Stimulated activated CD4-positive, alpha-beta T cell treated with anti-CD3 and anti-CD28 coated beads, Interleukin-15, amount 100 ng/mL, for 1 hour (primary cell): ENCODE measurements at places on chromosomes 4 and X.
A peak's percentile ranks its signal among the peaks of the same experiment; 100 is the strongest.

GRCh38 chr4:97153042-97153441, 990.2 kb downstream of the STPG2 start:
- no peak for DNase-seq

- no peak for DNase-seq
These were observed 138.5 kb downstream of the ARX start for GRCh38 chrX:24877288-24877664.

DNA sequence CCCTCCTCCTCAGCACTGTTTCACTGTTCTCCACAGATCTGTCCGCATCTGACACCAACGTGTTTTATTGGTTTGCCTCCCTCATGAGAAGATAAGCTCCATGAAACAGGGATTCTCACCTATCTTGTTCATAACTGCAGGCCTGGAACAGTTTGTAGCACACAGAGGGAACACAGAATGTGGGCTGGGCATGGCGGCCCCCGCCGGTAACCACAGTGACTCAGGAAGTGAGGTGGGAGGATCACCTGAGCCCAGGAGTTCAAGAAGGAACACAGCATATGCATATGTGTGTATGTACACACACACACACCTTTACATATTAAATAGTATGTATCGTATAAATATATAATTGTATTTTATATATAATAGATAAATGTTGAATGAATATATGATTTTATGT, 168.6 kb downstream of the AFAP1 start:
- DNase-seq: peak; percentile 28

GRCh38 chr4:147355032-147355656, 125.8 kb upstream of the EDNRA start:
- no peak for DNase-seq

GRCh38 chr4:99436462-99436861, 1.3 kb upstream of the ADH7 start:
- no peak for DNase-seq

DNA sequence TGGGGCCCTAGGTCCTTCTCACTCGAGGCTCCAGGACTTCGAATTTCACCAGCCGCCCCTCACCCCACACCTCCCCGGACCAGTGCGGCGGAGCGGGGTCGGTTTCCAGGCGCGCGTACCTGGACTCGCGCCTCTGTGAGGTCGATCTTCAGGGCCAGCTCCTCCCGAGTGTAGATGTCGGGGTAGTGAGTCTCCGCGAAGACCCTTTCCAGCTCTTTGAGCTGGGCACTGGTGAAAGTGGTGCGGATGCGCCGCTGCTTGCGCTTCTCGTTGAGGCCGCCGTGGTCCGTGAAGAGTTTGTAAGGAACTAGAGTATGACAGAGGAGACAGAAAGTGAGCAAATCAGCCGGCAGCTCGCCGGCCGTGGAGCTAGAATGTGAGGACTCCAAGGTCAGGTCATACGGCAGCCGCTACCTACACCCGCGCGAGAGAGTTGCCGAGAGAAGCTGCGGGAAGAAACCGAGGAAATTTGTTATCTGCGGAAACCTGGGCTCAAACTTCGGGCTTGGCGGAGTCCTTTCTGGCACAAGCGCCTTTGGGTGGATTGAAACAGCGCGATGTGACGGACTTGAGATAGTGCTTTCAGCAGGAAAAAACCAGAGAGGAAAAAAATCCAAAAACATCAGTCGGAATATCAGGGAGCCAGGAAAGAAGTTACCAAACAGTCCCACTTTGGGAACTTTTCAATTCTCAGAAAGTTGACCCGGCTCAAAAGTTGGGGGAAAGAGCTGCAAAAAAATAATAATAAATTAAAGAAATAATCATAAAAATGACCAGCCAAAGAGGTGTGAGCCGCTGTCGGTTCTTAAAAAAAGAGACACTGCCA, 1.1 kb downstream of the PHOX2B start:
- no peak for DNase-seq

GRCh38 chr4:4330794-4331193, 40.7 kb downstream of the ZBTB49 start:
- no peak for DNase-seq

DNA sequence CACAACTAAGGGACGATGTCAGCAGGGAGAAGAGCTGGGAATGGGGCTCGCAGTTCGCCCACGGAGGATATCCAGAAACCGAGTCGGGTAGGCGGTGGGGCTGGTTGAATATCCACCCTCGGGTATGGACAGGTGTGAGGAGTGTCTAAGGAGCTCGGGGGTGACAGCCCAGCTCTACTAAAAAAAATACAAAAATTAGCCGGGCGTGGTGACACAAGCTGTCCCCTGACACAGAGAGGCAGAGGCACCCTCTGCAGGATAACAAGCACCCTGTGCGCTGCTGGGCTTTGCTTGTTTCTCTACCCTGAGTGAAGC, 12.2 kb upstream of the ASMTL start:
- DNase-seq: peak; percentile 2

DNA sequence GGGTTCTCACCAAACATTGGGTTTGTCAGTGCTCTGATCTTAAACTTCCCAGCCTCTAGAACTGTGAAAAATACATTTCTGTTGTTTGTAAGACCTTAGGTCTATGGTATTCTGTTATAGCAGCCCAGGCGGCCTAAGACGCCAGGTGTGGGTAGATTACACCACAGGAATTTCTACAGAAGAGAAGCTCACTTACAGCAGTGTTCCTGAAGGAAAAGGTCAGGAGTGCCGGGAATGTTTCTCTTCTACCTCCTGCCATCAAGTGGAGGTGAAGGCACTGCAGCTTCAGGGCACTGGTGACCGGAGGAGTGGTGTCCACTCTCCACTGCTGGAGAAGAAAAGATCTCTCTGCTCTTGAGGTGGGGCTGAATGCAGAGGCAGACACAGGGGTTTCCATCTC, 45.7 kb downstream of the FHDC1 start:
- no peak for DNase-seq

GRCh38 chr4:184395971-184396391, 78.4 kb downstream of the IRF2 start:
- no peak for DNase-seq

GRCh38 chrX:74525116-74525515, 89.3 kb downstream of the RLIM start:
- no peak for DNase-seq

DNA sequence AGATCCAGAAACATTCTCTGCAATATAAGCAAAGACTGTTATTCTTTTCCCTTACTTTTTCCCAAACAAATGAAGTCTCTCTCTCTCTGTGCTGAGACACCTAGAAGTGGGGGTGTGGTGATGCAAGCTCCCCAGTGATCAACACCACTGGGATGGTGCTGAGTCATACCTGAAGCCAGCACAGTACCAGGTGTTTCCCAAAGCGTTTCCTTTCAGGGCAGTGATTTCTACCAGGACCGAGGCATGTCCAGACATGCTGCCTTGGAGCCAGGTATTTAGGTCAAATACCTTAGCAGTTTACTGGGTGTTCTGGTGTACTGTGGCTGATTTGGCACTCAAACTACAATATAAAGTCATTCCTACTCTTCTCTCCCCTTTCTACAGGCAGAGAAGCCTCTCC, 726.5 kb downstream of the FAM133A start:
- DNase-seq: no peak

GRCh38 chr4:118173956-118174725, 139.9 kb downstream of the NDST3 start:
- no peak for DNase-seq

- no peak for DNase-seq
These were observed 489.1 kb downstream of the PCDH18 start for GRCh38 chr4:137043184-137043583.

DNA sequence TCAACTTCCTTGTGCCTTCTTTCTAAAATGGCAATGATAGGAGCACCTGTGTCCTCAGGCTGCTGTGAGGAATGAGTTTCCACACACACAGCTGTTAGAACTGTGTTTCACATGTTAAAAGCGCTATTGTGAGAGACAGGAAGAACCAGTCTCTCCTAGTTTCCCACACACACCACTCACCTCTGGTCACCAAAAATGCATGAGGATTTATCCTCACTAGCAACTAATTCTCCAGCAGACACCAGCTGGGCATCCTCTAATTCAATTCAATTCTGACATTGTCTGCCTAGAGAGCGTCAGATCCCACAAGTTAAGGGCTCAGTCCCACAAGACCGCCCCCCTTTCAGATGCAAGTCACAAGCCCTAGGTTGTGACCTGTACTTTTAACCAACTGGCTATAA, 29.0 kb upstream of the SLC2A9 start:
- no peak for DNase-seq

GRCh38 chr4:1218634-1219565, 30.0 kb downstream of the CTBP1 start:
- DNase-seq: no peak

GRCh38 chr4:38514465-38515146, 149.4 kb upstream of the KLF3 start:
- DNase-seq: no peak

GRCh38 chr4:175927121-175927520, 115.1 kb upstream of the GPM6A start:
- no peak for DNase-seq

- peak; percentile 8 for DNase-seq
These were observed 729 bp upstream of the IRF2 start for GRCh38 chr4:184475096-184475461.

- no peak for DNase-seq
These were observed 224.0 kb downstream of the TRIML1 start for GRCh38 chr4:188363196-188363595.

DNA sequence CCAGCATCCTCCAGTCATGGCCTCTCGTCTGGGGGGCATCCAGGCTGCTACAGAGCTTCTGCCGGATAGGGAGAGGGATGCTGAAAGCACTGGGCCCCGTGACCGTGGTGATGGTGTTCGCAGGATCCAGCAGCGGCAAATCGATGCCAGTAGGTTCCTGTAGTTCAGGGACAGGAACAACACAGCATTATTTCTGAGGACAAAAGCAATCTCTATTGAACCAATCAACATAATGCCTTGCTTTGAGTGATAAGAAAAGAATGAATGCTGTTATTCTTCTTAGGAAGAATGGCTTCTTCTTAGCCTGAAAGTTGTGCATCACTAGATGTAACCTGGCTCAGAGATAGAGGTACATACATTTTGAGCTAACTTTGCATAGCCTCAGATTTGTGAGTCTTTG, 378.6 kb downstream of the UNC5C start:
- DNase-seq: no peak

DNA sequence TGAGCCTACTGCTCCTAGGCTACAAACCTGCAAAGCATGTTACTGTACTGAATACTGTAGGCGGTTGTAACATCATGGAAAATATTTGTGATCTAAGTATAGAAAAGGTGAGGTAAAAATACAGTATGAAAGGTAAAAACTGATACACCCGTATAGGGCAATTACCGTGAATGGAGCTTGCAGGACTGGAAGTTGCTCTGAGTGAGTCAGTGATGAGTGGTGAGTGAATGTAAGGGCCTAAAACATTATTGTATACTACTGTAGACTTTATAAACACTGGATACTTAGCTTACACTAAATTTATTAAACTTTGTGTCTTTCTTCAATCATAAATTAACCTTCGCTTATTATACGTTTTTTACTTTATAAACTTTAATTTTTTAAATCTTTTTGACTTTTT, 3.7 kb downstream of the KIF4A start:
- no peak for DNase-seq

DNA sequence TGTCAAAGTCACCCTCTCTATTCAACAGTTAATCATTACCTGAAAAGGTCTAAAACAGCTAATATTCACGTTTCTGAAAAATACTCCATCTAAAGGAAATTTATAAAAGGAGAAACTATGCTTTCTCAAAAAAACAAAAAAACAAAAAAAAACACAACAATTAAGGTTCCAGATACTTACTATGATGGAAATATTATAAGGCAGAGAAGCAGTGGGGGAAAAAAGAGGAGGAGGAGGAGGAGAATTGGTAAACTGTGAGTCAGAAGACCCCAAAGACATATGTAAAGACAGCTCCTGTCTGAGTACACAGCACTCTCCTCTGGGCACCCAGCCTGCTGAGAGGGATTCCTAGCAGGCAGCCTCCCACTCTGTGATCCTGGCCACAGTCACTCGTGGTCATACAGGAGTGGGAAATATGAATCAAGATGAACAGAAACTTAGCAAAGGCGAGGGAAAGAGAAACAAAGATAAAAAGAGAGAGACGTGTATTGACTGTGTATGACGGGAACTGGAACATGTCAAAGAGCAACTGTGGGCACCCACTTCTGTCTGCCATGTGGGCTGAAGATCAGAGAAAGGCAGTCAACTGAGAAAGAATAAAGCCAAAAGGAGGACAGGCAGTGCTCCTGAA, 12.5 kb downstream of the KLHL15 start:
- no peak for DNase-seq

GRCh38 chr4:108536577-108536976, 83.8 kb upstream of the RPL34 start:
- no peak for DNase-seq

- DNase-seq: no peak
These were observed 169.9 kb upstream of the AADAT start for GRCh38 chr4:170259631-170260153.

GRCh38 chr4:82905205-82905604, 4.7 kb downstream of the THAP9 start:
- DNase-seq: no peak

GRCh38 chrX:71872542-71873458, 37.8 kb upstream of the NHSL2 start:
- no peak for DNase-seq

DNA sequence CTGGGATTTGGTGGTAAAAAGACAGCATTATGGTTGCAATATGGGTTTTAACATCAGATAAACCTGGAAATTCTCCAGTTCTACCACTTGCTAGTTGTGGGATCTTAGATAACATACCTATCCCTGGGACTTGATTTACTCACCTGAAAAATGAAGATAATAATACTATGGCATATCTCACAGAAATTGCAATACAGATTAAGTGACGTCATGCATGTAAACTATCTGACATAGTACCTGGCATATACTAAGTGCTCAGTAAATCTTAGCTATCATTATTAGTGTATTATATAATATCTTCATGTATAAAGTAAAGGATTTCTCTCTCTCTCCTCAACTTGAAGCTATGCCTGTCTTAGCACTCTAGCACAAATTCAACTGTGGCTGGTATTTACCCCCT, 192.5 kb downstream of the PCDH19 start:
- DNase-seq: no peak

DNA sequence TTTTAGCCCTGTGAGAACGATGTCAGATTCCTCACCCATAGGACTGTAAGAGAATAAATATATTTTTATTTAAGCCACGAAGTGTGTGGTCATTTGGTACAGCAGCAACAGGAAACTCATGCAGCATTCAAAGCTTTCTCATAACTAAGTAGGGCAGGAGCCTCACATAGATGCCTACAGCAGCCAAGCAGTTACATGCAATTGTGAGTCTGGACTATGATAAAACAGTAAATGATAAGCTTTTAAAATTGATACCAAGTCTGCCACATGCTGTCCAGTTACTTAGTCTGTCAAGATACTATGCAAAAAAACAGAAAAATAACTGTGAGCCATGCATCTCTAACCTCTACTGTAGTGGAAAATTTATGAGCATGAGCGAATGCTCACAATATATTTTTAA, 359.6 kb downstream of the HS3ST1 start:
- DNase-seq: no peak

- DNase-seq: no peak
These were observed 611.1 kb upstream of the ATOH1 start for GRCh38 chr4:93217431-93217830.
